Caki2 (cell line): ENCODE measurements at places on chromosomes 11 and 22. TPM values are rescaled to one million over a fixed set of nuclear protein-coding genes. Genes with fewer than 3 reads are reported as not detected.

Gene RASD2
- total RNA-seq: 0.09 and 0.10 TPM in 2 replicates

- DNase-seq: no peak
These were observed 47.6 kb upstream of the EED start for GRCh38 chr11:86196913-86197312.

DNA sequence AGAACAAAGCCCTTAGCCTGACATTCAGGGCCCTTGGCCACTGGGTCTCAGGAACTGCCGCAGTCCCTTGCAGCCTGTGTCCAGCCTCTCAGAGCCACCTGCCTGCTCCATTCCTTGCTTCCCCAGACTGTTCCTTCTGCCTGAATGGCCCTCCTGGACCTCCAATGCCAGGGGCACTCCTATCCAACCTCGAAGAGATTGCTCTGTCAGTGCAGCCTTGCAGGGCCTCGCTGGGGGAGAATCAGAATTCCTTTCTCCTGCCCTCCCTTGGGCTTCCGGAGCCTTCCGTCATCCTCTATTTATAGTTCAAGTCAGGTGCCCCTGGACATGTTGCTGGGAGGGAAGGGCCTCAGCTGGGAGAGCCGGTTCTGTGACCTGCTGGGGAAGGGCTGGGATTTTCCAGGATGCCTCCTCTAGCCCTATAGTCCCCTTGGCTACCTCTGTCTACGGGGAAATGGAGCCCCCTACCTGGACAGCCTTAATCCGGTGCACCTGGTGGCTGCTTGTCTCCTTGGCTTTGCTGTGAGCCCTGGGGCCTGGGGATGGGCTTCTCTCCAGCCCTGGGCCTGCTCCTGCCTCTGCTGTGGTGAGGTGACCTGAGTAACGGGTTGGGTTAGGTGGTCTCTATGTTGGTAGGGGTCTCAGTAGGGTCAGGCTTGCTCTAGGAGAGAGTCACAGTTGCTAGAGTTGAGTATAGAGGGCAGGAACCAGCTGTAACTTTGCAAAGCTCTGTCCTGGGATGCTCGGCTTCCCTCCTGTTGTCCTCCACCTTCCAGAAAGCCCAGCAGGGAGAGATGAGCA, 45.9 kb upstream of the SYT7 start:
- DNase-seq: no peak

- DNase-seq: no peak
These were observed 206.5 kb upstream of the PGR start for GRCh38 chr11:101336155-101336554.

DNA sequence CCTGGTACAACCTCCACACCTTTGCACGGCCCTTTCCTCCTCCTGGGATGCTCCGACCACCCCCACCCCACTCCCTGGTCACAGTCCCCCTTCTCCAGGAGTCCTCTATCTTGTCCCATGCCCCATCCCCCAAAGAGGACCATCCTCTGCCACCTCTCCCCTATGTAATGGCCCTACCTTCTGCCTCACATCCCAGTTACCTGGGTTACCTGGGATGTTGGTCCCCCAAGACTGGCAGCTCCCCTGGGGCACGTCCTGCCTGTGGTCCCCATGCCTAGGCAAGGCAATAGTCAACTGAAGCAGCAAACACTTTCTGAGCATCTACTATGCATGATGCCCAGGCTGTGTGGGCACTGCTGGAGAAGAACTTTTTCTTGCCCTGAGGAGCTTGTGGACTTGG, 8.7 kb downstream of the ACTN3 start:
- DNase-seq: no peak
